ENCODE measurements at places on chromosomes 11 and 22.

- DNase-seq, result no peak
These were observed 134.7 kb downstream of the TTC17 start for GRCh38 chr11:43493431-43493830.

DNA sequence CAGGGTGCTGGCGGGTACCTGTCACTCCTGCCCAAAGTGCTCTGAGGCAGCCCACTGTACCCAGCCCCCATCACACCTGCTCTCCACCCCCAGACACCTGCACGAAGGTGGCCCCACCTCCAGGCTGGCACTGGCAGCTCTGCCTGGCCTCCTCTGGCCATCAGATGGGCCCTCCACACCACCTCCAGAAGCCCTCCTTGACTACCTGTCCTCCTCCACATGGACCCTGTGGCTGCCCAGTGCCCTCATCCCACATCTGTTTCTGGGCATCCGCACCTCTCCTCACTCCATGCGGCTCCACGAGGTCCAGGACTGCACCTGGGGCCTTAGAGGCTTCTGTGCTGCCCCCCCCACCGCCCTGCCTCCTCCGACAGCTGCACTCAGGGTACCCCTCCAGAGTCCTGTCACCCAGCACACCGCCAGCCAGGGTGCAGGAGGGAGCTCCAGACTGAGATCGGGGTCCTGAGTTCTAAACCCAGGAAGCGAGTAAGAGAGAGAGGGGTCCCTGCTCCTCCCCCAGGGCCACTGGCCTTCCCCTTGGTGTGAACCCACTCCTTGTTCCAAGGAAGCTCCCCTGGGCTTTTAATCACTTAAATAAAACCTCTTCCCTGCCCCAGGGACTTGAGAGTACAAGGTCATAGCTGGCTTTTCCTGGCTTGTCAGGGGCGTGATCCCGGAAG, 1.7 kb downstream of the CTSD start:
- DNase-seq, result no peak

- no peak for DNase-seq
These were observed at the start of gene DGCR6 for GRCh38 chr22:18905540-18906409. DGCR6 (plus strand) TSS chr22:18906320; CDS start chr22:18906375, 55 bp downstream.

- no peak for DNase-seq
These were observed 56.1 kb upstream of the EIF3M start for GRCh38 chr11:32527261-32528175.

DNA sequence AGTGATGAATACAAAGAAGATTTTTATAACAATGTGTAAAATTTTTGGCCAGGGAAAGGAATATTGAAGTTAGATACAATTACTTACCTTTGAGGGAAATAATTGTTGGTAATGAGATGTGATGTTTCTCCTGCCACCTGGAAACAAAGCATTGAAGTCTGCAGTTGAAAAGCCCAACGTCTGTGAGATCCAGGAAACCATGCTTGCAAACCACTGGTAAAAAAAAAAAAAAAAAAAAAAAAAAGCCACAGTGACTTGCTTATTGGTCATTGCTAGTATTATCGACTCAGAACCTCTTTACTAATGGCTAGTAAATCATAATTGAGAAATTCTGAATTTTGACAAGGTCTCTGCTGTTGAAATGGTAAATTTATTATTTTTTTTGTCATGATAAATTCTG, 5.3 kb downstream of the BIRC3 start:
- no peak for DNase-seq

GRCh38 chr11:70159627-70160570, 43.2 kb upstream of the FADD start:
- DNase-seq, result no peak

- DNase-seq, result no peak
These were observed 639.4 kb upstream of the FAT3 start for GRCh38 chr11:91585035-91585801.

- no peak for DNase-seq
These were observed 21.3 kb downstream of the MORC2 start for GRCh38 chr22:30947173-30947815.

- no peak for DNase-seq
These were observed 15.0 kb upstream of the ALX4 start for GRCh38 chr11:44324749-44325525.

- DNase-seq, result no peak
These were observed 111.1 kb downstream of the MYO18B start for GRCh38 chr22:25853078-25853477.

- DNase-seq, result no peak
These were observed 847.1 kb downstream of the OPCML start for GRCh38 chr11:132685174-132685611.

- no peak for DNase-seq
These were observed 189.8 kb downstream of the JRKL start for GRCh38 chr11:96579656-96580055.

DNA sequence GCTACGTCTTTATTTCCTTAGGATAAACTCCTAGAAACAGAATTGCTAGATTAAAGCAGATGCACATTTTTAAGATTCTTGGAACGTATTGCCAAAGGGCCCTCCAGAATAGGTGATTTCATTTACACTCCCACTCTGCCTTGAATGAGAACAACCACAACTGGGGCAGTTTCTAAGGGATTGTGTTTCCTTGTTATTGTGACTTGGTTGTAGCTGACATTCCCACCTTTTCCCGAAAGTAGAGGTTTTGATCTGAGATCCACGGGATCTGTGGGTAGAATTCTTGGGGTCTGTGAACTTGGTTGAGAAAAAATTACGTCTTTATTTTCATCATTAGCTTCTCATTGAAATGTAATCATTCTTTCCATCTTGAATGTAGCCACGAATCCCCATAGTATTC, 21.5 kb downstream of the LRRC32 start:
- DNase-seq, result no peak

DNA sequence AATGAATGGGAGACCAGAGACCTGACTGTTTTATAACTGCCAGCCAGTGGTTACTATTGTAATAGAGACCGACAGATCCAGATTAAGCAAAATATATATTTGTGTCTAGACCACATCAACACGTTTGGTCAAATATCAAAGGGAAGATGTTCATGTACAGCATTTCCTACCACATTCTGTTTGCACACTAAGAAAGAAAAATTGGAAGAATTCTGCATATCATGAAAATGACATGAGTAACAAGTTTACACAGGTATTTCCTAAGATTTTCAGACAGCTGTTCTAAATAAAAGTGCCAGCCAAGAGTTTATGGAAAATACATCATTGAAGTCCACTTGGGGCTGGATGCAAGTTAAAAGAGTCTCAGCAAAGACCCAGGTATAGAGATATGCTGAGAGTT, 145.5 kb upstream of the ANO3 start:
- DNase-seq, result no peak

DNA sequence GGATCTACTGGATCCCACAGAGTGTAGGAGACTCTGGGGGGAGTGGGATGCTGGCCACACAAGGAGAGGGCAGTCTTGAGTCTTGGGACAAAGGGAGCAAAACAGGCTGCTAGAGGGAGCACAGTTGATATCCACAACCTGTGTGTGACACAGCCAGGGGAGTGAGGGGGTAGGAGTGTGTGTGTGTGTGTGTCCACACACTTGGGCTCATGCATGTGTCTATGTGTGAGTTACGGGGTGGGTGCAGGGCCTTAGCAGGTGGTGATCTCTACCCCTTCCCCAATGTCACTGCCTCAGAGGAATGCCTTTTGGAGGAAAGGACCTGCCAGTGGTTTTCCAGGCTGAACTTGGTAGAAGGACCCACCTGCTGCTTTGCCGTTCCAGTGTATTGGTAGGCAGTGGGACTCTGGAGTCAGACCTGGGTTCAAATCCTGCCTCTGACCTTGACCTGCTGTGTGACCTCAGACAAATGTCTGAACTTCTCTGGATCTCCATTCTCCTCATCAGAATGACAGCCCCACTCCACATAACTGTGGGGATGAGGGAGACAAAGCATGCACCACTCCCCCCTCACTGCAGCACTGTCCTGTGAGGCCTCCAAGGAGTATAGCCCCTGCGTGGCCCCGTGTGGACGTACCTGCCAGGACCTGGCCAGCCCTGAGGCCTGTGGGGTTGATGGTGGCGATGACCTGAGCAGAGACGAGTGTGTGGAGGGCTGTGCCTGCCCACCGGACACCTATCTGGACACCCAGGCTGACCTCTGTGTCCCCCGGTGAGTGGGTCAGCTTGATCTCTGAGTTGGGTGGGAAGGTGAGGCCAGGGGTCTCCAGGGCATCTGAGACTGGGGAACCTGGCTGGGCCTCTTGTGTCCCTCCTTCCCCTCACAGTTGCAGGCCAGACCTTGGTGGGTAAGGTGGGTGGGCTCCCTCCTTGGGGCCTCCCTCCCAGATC, 27.4 kb downstream of the OTOG start:
- DNase-seq, result no peak
